ENCODE measurements at places on chromosomes 11 and 22.

GRCh38 chr11:126113515-126113957 lies 50.9 kb upstream of the CDON start:
- peak; percentile 16 for DNase-seq

- DNase-seq: no peak
Observed at GRCh38 chr11:1412377-1413095, 22.8 kb downstream of the BRSK2 start.

- no peak for DNase-seq
Observed at GRCh38 chr11:10302359-10302743, 2.5 kb upstream of the ADM start.

DNA sequence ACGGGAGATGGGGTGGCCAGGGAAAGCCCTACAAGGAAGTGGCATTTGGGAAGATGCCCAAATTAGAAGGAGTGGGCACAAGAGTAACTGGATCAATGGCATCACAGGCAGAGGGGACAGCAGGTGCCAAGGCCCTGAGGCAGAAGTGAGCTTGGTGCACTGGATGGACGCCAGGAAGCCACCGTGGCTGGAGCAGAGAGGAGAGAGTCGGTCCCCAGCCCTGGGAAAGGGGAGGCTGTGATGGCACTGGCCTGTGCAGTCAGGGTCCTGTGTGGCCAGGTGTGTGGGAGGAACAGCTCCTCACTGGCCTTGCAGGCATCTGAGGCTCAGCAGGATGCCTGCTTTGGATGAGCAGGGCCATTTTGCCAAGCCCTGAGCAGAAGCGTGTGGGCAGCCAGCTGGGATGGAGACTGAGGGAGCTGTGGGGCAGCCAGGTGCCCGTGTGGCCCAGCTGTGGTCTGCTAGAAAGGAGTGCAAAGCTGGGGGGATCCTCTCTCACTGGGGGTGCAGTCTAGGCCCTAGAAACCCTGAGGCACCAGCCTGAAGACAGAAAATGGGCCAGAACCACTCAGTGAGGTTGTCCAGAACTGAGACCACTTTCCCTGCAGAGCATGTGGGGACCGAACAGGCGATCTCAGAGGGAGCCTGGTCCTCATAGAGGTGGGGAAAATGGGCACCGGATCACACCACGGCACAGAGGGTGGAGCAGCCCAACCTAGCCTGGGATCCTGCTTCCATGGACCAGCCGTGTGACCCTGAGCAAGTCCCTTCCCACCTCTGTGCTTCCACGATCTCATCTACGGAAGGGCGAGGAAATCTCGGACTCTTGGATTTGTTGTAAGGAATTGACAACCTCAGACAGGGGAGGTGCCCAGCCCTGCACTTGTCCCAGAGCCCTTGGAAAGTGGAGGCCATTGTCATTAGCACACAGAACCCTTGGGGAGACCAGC lies 78.6 kb upstream of the RTL6 start:
- no peak for DNase-seq

- DNase-seq: no peak
Observed at GRCh38 chr22:49638001-49638400, 189.7 kb downstream of the BRD1 start.

DNA sequence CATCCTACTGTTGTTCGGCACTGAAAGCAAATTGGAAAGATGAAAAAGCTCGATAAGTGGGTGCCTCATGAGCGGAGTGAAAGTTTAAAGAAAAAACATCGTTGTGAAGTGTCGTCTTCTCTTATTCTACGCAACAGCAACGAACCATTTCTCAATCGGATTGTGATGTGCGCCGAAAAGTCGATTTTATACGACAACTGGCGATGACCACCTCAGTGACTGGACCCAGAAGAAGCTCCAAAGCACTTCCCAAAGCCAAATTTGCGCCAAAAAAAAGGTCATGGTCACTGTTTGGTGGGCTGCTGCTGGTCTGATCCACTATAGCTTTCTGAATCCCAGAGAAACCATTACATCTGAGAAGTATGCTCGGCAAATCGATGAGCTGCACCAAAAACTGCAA lies 58.4 kb upstream of the FBXO3 start:
- DNase-seq: no peak

GRCh38 chr11:115670538-115671205 lies 166.5 kb upstream of the CADM1 start:
- peak; percentile 75 for DNase-seq

DNA sequence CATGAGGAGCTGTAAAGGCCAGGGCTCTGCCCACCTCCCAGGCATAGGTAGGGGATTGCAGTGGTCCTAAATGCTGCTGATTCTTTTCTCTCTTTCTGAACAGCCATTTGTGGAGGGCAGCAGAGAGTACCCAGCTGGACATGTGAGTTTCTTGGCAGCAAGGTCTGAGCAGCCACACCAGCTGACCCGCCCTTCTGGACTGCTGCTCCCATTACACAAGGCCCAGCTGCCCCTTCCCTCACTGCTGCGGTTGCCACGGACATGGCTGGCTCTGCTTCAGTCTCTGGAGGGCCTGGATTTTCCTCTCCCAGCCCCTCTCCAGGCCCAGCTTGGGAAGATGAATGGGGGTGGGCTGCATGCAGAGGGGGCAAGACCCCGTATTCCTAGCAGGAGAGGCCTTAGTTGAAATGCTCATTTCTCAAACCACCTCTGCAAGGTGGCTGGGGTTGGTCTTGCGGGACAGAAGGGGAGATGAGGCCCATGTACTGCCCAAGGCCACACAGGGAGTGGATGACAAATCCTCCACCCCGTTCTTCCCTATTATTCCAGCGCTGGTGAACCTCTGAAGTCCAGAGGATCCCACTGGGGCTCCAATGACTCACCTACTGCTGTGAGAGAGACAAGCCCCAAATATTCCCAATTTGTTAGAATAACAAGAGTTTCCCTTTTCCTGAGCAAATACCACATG lies 4.6 kb downstream of the LGALS12 start:
- no peak for DNase-seq

- no peak for DNase-seq
Observed at GRCh38 chr11:465896-466530, 15.9 kb downstream of the PTDSS2 start.

- DNase-seq: no peak
Observed at GRCh38 chr22:38868286-38868721, 3.7 kb downstream of the CBX6 start.

GRCh38 chr11:118859973-118860372 lies 23.7 kb upstream of the CXCR5 start:
- DNase-seq: no peak

DNA sequence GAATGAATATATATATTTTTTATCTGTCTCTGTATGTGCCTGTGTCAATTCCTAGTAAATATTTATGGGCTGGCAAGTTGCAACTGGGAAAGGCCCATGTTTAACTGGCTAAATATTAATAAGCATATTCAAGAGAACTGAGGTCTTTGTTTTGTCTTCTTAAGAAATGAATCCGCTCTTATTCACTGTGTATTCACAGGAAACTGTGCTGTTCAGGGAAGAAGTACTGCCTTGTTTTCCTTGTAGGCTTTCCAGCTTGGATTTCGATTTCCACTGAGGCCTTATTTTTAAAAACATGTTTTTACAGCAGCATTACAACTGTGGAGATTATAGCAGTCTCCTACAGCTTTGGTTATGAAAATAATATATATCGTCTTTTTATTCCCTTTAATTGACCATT lies 64.7 kb downstream of the LDLRAD3 start:
- DNase-seq: no peak

- DNase-seq: no peak
Observed at GRCh38 chr11:17986007-17986710, 26.7 kb downstream of the SERGEF start.

DNA sequence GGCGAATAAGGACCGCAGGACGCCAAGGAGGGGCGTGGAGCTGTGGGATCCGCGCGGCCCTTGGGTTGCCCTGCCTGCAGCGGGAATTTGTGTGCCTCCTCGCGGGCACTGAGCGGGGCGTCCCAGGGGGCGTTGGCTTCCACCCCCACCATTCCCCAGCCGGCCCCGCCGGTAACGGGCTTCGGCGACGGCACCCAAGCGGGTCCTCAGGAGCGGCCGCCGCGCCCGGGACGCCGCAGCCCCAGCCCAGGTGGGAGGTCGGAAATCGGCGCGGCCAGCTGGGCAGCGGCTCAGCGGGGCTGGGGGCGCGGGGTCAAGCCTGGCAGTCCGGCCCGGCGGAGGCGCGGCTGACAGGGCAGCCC lies 320 bp downstream of the CLTCL1 start:
- DNase-seq: no peak

- DNase-seq: no peak
Observed at GRCh38 chr11:2099516-2100349, 39.5 kb downstream of the IGF2 start.

GRCh38 chr11:134633276-134633675 lies 221.2 kb upstream of the B3GAT1 start:
- no peak for DNase-seq

DNA sequence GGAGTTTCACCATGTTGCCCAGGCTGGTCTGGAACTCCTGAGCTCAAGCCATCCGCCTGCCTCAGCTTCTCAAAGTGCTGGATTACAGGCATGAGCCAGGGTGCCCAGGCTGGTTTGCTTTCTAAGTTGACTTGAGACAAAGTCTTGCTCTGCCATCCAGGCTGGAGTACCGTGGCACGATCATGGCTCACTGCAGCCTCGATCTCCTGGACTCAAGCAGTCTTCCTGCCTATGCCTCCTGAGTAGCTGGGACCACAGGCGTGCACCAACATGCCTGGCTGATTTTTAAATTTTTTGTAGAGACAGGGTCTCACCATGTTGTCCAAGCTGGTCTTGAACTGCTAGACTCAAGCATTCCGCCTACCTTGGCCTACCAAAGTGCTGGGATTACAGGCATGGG lies 31.0 kb downstream of the SNU13 start:
- DNase-seq: no peak

DNA sequence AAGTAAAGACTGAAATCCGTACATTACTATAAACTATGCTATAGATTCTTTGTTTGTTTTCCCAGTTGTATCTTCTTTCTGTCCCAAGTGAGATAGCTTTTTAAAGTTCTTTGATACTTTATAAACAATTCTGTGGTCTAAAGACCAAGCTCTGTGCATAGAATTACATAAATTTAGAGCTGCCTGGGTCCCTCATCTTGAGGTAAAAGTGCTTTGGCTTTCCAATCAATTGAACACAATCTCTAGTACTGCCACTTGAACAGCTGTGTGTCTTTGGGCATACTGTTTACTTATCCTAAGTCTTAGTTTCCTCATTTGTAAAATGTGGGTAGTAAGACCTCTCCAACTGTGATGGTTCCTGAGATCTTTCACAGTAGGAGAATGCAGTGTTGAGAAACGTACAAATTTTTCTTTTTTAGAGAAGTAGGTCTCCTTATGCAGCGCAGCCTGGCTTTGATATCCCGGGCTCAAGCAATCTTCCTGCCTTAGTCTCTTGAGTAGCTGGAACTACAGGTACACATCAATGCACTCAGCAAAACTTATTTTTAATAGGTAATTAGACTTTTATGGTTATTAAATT lies 2.5 kb upstream of the EED start:
- DNase-seq: no peak
